Stimulated activated CD8-positive, alpha-beta memory T cell treated with anti-CD3 and anti-CD28 coated beads, Interleukin-4, amount 100 ng/mL, for 1 hour (primary cell): ENCODE measurements at places on chromosomes 5 and 9.

- DNase-seq: no peak
Measured at GRCh38 chr5:138103319-138103637, 19.4 kb downstream of the WNT8A start.

DNA sequence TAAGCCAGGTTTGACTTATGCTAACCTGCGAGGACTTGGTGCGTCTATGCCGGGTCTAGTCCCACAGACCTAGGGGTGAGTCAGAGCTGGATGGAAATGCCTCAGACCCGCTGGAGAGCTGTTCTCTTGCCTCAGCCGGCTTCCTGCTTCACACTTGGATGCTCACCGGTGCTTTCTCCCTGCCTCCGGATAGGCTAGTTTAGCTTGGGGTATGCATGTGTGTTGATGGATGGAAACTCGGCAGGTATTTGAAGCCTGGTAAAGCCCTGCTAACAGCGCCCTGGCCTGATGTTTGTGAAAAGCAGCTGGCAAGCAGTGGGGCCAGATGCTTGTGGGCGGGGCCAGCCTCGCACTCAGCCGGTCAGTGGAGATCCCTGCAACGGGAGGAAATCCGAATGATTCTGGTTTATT, 29.3 kb downstream of the PRRC2B start:
- no peak for DNase-seq

GRCh38 chr9:36424289-36425055, 24.4 kb upstream of the RNF38 start:
- no peak for DNase-seq

- DNase-seq: no peak
Measured at GRCh38 chr5:17312358-17312757, 94.9 kb downstream of the BASP1 start.

- DNase-seq: no peak
Measured at GRCh38 chr5:133497608-133498348, 114.6 kb downstream of the FSTL4 start.

DNA sequence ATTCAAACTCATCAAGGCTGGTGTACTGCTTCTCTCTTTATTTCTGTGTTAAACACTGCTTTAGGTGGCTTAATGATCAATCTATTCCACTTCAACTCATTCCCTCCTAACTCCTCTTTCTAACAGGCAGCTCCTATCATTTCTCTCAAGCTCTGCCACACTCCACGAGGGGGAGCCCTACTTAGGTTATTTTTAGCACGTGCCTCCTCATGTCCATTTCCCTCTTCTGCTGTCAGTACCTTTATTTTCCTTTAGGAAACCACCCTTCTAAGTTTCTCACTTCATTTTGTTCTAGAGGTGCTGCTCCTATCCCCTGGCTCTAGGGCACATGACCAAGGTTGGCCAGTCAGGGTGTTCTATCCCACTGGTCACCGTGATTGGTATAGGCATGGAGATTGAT, 6.7 kb upstream of the BRINP1 start:
- no peak for DNase-seq

DNA sequence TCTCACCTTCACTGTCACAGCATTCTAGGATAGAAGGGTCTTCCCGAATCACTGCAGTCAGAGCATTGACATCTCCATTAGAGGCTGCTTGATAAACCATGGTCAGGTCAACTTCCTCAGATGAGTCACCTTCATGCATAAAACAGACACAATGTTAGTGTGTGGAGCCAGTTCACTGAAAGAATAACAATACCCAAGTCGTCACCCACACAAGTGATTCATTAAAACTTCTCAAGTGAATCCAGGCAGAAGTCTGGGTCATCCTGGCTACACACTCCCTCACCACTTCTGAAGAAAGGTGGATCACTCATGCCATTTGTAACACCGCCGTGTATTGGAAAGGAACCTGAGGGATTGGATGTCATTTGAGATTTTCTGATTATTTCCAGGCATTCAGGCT, 49.6 kb downstream of the ANKRD55 start:
- no peak for DNase-seq

DNA sequence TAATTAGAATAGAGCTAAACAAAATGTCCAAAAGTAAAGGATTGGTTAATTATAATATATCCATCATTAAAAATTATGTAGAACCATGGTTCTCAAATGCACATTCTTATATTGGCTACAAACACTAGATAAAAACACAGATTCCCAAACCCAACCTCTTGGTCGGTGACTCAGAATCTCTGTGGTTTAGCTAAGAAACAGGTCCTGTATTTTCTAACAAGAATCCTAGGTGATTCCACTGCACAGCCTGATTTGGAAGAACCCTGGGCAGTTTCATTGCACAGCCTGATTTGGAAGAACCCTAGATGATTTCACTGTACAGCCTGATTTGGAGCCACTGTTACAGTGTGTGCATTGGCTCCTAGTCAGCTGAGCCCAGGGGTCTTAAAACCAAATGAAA, 67.9 kb downstream of the KIAA1958 start:
- no peak for DNase-seq

GRCh38 chr9:23938908-23939307, 112.9 kb upstream of the ELAVL2 start:
- DNase-seq: no peak

DNA sequence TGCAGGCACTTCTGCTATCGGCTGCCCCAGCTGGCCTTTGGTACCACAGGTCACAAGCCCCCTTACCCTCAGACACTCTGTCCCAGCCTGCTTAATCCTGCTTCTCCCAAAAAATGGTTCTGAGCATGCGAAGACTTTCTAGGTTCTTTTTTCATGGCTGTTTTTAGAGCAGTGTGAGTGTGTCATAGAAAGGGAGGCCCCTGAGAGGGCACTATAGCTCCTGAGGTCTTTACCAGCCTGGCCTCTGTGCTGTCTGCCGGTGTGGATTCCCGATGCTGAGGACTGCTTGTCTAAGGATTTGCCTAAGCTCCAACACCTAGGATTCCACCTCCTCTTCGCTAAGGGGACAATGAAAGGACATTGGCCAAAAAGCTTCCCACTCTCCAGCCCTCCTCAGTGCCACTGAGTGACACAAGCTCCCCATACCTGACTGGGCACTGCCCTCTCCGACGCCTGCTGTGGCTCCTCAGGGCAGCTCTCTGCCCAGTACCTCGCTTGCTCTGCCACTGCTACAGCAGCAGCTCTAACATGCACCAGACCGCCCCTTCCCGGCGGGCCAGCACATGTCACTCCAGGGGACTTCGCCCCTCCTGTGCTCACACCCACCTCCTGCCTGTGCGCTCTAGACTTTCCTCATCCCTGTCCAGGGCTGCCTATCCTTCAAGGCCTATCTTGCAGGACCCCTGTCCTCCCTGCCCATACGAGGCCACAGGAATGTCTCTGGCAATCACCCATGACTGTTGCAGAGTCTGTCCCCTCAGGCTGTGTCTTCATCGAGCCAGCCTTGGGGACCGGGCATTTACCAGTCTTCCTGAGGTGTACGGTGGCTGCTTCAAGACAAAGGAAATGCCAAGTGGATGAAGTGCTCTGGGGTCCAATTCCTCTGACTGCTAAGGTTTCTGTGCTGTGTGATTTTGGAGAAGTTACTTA, 21.0 kb downstream of the MACROH2A1 start:
- no peak for DNase-seq

DNA sequence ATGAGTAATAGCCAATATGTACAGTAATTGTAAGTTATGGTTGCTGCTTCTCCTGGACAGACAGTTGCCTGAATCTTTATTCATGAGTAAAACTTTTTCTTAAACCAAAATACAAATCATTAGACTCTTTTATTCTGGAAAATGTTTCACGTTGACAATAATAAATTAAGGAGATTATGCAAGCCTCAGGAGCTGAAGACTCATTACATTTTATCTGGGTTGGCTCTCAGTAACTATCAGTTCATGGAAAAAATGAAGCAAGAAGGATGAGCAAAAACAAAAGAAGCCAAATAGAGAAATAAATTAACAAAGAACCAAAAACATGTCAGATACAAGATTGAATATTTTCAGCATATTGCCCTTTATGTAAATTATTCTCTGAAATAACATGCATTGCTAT, 88.9 kb upstream of the PRR16 start:
- no peak for DNase-seq

DNA sequence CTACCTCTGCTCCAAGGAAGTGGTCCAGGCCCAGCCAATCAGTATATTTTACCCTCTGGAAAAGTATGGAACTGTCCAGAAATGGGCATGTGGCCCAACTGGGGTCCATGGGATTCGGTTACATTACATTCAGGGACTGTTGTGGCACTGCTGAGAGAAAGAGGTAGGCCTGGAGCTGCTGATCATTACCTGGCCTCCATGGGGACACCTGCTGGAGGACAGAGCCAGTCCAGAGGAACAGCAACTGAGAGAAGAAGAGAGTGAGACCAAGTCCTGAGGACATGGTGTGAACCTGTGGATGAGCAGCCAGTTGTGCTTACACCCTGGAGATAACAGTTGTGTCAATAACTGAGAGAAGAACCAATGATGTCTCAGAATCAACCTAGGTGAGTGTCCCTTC, 48.2 kb downstream of the HMHB1 start:
- no peak for DNase-seq

- no peak for DNase-seq
Measured at GRCh38 chr9:113247640-113248039, 26.3 kb downstream of the SLC31A1 start.

GRCh38 chr5:148740966-148741742, 85.3 kb upstream of the ADRB2 start:
- no peak for DNase-seq

- no peak for DNase-seq
Measured at GRCh38 chr9:98951967-98952366, 8.3 kb downstream of the COL15A1 start.

- DNase-seq: peak; percentile 36
Measured at GRCh38 chr5:124649491-124650146, 96.8 kb downstream of the ZNF608 start.

DNA sequence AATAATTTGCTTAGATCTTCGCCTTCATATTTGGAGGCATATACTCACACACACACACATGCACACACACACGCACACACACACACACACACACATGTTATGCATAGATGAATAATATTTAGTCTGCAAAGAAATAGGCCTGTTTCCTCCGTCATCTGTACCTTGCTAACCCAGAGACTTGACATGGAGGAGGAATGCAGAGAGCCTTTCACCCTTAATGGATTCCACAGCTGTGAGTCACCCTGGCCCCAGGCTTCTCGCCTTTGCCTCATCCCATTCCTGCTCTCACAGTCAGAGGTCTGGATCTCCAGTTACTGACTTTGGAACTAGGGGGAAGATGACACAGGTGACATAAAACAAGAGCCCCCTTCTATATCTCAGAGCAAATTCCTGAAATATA, 29.7 kb downstream of the ZNF462 start:
- no peak for DNase-seq

DNA sequence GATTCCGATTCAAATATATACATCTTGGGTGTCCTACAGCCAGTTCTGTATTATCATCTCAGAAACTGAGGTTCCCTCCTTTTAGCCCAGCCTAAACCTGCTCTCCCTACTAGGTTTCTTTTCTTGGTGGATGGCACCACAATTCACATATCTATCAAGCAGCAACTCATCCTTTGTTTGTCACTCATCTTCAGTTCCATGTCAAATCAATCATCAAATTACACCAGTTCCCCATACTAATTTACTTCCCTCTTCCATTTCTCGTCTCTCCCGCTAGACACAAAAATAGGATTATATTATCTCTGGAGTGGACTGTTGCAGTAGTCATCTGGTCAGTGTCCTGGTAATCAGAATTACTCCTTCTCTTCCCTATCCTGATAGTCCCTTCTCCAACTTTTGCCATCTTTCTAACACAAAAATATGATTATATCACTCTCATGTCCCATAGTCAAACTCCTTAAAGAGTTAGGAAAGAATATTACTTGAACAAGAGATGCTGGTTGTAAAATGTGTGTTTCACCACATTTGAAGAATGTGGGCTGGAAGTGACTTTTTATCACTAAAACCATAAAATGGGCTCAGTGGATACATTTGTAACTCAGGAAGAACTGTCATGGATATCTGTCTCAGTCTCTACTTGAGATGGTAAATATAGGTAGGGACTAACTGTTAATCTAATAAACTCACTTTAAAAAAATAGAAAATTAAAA, 69.1 kb upstream of the RICTOR start:
- no peak for DNase-seq

DNA sequence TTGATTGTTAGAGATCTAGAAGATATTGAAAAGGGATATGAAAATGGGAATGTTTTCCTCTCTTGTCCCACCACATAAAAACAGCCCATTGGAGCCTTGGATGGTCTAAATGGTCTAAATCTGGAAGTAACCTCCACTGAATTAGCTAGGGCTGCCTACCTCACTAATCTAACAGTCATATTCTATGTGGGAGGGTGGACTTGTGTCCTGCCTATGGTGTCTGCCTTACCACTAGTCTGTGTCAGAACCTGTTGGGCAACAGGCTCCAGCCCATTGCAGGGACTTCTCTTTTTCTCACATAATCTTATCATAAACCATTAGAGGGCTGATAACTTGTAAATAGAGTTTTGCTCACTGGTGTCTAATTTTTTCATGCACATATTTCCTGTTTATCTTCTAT, 548.8 kb upstream of the CDH18 start:
- no peak for DNase-seq

GRCh38 chr5:362189-362588, 40.7 kb downstream of the AHRR start:
- DNase-seq: no peak

- DNase-seq: no peak
Measured at GRCh38 chr5:174283211-174284005, 237.9 kb downstream of the NSG2 start.

- DNase-seq: no peak
Measured at GRCh38 chr5:11946317-11946716, 42.1 kb upstream of the CTNND2 start.

- no peak for DNase-seq
Measured at GRCh38 chr5:133581918-133582317, 30.4 kb downstream of the FSTL4 start.

- DNase-seq: no peak
Measured at GRCh38 chr5:67300326-67300725, 103.7 kb upstream of the CD180 start.

GRCh38 chr9:123640792-123641222, 284.8 kb downstream of the CRB2 start:
- no peak for DNase-seq

DNA sequence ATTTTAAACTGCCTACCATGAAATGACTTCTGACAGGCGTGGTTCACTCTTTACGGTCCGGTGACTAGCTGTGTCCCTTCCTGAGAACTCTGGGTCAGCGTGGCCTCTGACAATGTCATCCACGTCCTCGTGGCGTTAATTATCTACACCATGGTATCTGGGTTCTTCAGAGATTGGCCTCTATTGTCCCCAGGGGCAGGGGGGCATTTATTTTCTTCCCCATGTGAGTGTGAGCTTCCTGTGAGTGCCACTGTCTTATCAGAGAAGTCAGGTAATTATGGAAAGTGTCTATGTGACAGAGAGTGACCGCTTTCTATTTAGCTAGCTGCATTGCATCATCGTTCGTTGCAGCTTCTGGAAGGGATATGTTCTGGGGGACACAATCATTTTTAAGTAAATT, 77.2 kb downstream of the FBXL7 start:
- no peak for DNase-seq

- no peak for DNase-seq
Measured at GRCh38 chr5:96876292-96876850, at the start of gene ERAP2. Gene ERAP2 (plus strand): TSS chr5:96876500. CDS start chr5:96879686, 3,186 bp downstream.

- DNase-seq: no peak
Measured at GRCh38 chr9:138009803-138010690, 132.5 kb downstream of the CACNA1B start.
